Osteocyte (in vitro differentiated cells): ENCODE measurements at places on chromosomes 13 and 19. TPM values are rescaled to one million over a fixed set of nuclear protein-coding genes. Genes with fewer than 3 reads are reported as not detected.

- no peak for DNase-seq
- no peak overlapping the region for H3K4me3 ChIP-seq
- H3K27me3 ChIP-seq = peaks cover 14% of the 10 kb centered on the region
- no peak overlapping the region for H3K27ac ChIP-seq
Measured at GRCh38 chr13:45943965-45944364, 92.4 kb upstream of the SIAH3 start.

DNA sequence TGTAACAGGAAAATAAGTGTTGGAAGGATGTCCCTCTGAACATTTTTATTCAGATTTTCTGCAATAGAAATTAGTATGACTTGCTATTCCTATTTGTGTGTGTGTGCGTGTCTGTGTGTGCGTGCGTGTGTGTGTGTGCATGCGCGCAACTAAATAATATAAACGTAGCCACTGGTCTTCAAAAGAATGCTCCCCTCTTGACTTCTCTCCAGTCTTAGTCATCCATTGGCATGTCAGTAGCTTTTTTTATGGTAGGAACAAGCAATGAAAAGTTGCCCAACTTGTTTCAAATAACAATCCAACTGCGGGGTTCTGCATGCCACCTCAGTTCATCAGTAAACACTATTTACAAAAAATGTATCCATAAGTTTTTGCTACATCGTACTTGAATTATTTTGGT lies 249.6 kb downstream of the GPC6 start:
- H3K27ac ChIP-seq = peak overlapping the region; percentile 53
- peaks cover 31% of the 10 kb centered on the region for H3K4me1 ChIP-seq
- no peaks in the 10 kb centered on the region for H3K36me3 ChIP-seq
- H3K27me3 ChIP-seq = no peaks in the 10 kb centered on the region
- H3K4me3 ChIP-seq = no peak overlapping the region
- no peak for DNase-seq

GRCh38 chr19:12884926-12885748 lies 1.9 kb downstream of the KLF1 start:
- H3K4me1 ChIP-seq = peaks cover 14% of the 10 kb centered on the region
- H3K27ac ChIP-seq = no peak overlapping the region
- H3K27me3 ChIP-seq = peaks cover 25% of the 10 kb centered on the region
- no peak for DNase-seq

DNA sequence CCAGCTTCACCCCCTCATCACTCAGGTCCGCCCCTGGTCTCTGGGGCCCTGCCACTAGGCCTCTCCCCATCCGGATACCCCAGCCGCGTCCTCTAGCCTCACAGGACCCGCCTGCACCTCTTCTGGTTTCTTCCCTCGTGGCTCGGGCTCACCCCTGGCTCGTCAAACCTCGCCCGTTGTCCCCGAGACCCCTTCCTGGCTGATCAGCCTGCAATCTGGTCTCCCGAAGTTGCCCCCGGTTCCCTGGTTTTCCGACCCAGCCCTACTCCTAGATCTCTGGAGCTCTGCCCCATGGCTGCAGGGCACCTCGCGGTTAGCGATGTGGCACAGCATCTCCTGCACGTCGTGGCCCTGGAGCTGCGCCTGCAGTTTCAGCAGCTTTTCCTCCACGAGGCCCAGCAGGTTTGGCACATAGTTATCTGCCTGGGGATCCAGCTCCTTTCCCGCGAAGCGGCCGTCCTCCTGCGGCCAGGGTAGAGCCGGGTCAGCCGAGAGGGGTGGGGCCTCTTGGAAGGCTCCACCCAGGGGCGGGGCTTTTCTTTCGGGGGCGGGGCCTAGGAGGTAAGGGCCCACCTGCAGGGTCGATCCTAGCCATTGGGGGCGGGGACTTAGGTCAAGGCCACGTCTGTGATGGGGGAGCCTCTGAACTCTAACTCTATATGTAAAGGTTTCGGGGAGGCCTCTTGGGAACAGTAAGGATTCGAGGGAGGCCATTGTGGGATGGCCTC lies 2.4 kb upstream of the RGL3 start:
- no peak overlapping the region for H3K27ac ChIP-seq
- peaks cover 33% of the 10 kb centered on the region for H3K27me3 ChIP-seq
- peaks cover 29% of the 10 kb centered on the region for H3K4me1 ChIP-seq
- H3K36me3 ChIP-seq = no peaks in the 10 kb centered on the region
- DNase-seq = no peak

OCEL1 gene
- 24.8 and 28.5 TPM in 2 replicates for total RNA-seq

ZNF723 gene
- total RNA-seq = not detected in 2 replicates

- no peak overlapping the region for H3K27ac ChIP-seq
- no peak for DNase-seq
- no peaks in the 10 kb centered on the region for H3K27me3 ChIP-seq
- peaks cover 6% of the 10 kb centered on the region for H3K4me1 ChIP-seq
- no peaks in the 10 kb centered on the region for H3K36me3 ChIP-seq
Measured at GRCh38 chr13:21120191-21120590, 56.2 kb downstream of the SKA3 start.

DNA sequence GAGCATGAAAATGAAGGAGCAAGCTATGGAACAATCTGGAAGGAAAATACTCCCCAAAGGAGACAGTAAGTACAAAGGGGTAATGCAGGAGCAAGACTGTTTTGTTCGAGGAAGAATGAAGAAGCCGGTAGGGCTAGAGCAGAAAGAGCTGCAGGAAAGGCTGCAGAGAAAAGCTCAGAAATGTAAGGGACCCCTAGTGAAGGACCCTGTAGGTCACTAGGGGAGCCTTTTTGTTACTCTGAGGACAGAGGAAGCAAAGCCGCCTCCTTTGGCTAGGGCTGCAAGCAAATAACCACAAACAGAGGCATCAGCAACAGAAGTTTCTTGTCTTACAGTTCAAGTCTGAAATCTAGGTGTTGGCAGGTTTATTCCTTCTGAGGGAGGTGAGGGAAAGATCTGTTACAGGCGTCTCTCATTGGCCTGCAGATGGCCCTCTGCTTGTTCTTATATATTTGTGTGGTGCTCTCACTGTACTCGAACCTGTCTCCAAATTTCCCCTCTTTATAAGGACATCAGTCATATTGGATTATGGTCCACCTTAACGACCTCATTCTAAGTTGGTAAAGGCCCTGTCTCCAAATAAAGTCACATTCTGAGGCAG lies 362.3 kb downstream of the COG6 start:
- no peak overlapping the region for H3K27ac ChIP-seq
- peaks cover 3% of the 10 kb centered on the region for H3K27me3 ChIP-seq
- no peak for DNase-seq
- no peak overlapping the region for H3K4me3 ChIP-seq
- H3K36me3 ChIP-seq = no peaks in the 10 kb centered on the region

GRCh38 chr13:80448725-80449124 lies 107.8 kb upstream of the SPRY2 start:
- H3K4me3 ChIP-seq = no peak overlapping the region
- no peak for DNase-seq
- no peaks in the 10 kb centered on the region for H3K27me3 ChIP-seq
- no peaks in the 10 kb centered on the region for H3K36me3 ChIP-seq
- no peak overlapping the region for H3K27ac ChIP-seq
- H3K4me1 ChIP-seq = peaks cover 8% of the 10 kb centered on the region

- no peaks in the 10 kb centered on the region for H3K27me3 ChIP-seq
- no peaks in the 10 kb centered on the region for H3K36me3 ChIP-seq
- H3K4me3 ChIP-seq = no peak overlapping the region
- no peak for DNase-seq
Measured at GRCh38 chr13:22194106-22194805, 523.4 kb downstream of the FGF9 start.

ICAM3 gene
- 7.2 and 9.8 TPM in 2 replicates for total RNA-seq
